Endothelial cell (in vitro differentiated cells): ENCODE measurements at places on chromosomes 5 and 9.

DNA sequence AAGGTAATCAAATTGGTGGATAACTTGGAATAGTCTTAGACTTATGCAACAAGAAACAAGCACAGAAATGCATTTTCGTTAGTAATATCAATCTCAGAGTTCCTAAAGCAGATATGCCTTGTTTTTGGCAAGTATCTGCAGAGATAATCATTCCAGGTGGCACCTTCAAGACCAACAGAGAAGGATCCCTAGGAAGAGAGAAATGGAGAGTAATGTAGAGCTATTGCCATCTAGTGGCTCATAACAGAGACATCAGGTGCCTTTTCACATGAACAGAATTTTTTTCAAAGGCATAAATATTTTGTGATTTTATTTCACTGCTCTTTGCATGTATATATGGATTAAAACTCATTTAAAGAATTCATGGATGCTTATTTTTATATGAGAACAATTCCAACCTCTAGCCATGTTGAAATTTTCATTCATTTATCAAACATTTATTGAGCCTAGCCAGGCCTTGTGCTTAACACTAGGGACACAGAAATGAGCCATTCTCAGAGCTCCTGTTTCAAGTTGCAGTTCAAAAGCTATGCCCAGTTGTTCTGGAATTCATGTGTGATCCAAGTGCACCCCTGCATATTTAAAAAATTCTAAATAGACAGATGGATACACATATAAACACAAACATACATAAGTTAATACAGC, 117.5 kb upstream of the OR13F1 start:
- no peaks in the 10 kb centered on the region for H3K36me3 ChIP-seq
- no peak overlapping the region for H3K27ac ChIP-seq
- H3K27me3 ChIP-seq: no peaks in the 10 kb centered on the region
- H3K4me3 ChIP-seq: no peak overlapping the region
- no peak for DNase-seq
- peaks cover 7% of the 10 kb centered on the region for H3K4me1 ChIP-seq

- no peak for DNase-seq
- peaks cover 5% of the 10 kb centered on the region for H3K27me3 ChIP-seq
- H3K4me1 ChIP-seq: no peaks in the 10 kb centered on the region
- peaks cover 6% of the 10 kb centered on the region for H3K36me3 ChIP-seq
Measured at GRCh38 chr9:130288926-130289690, 23.5 kb downstream of the HMCN2 start.

- H3K27ac ChIP-seq: no peak overlapping the region
- H3K36me3 ChIP-seq: no peaks in the 10 kb centered on the region
- DNase-seq: no peak
- H3K27me3 ChIP-seq: peaks cover 9% of the 10 kb centered on the region
- H3K4me3 ChIP-seq: no peak overlapping the region
Measured at GRCh38 chr5:10310066-10310779, 2.5 kb upstream of the CMBL start.

DNA sequence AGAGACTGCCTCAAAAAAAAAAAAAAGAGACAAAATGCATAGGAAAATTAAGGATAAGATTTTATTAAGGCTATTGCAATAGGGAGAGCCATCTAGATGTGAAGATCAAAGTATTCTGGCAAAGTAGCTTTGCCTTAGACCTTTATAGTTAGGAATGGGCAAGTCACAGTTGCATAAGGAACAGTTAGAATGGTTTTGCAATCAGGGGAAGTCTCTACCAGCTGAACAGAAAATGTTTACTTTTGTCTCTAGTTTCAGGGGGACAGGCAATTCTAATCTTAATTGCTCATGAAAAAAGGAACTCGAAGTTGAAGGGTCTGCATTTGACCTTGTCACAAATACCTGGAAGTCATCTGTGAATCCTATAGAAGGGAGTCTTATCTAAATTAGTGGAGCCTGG, 13.1 kb upstream of the ATP6V1G1 start:
- DNase-seq: no peak
- no peak overlapping the region for H3K4me3 ChIP-seq
- peaks cover 3% of the 10 kb centered on the region for H3K27me3 ChIP-seq
- no peak overlapping the region for H3K27ac ChIP-seq
- no peaks in the 10 kb centered on the region for H3K4me1 ChIP-seq

- H3K4me3 ChIP-seq: no peak overlapping the region
- H3K4me1 ChIP-seq: no peaks in the 10 kb centered on the region
- no peak overlapping the region for H3K27ac ChIP-seq
- no peak for DNase-seq
- H3K36me3 ChIP-seq: no peaks in the 10 kb centered on the region
Measured at GRCh38 chr5:144328980-144329379, 158.3 kb downstream of the KCTD16 start.

DNA sequence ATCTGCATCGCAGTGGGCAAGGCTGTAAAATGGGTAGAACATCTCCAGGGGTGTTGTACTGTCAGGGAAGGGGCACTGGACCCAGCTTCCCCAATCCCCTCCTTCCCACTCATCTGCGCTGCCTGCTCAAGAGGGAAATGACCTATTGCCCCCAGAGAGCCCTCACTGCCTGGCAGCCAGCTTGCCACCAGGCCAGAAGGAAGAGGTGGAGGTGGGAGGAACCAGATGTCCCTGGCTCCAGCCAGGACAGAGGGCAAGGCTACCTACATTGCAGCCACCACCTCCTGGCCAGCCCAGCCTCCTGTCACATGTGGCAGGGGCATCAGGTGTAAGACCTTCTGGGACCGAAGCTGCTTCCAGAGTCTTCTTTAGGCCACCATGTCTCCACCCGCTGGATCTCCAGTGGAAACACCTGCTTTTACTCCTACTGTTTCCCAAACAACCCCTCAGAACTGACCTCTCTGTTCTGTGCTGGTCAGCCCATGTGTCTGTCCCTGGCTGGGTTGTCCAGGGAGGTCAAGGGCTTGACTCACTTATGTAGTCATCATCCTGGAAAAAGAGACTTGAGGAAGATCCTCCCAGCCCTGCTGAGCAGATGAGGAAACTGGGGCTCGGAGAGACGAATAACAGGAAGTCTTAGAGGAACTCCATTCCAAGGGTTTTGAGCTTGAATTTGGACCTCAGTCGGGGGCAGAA, 42.3 kb downstream of the JADE2 start:
- H3K36me3 ChIP-seq: peaks cover 8% of the 10 kb centered on the region
- DNase-seq: no peak
- peaks cover 17% of the 10 kb centered on the region for H3K27me3 ChIP-seq
- H3K4me1 ChIP-seq: peaks cover 33% of the 10 kb centered on the region
- H3K27ac ChIP-seq: peak overlapping the region; percentile 73

- no peaks in the 10 kb centered on the region for H3K4me1 ChIP-seq
- DNase-seq: no peak
- no peak overlapping the region for H3K4me3 ChIP-seq
- H3K27ac ChIP-seq: no peak overlapping the region
Measured at GRCh38 chr5:132506094-132506692, 15.6 kb upstream of the IRF1 start.

GRCh38 chr5:35369965-35370790, 139.9 kb upstream of the PRLR start:
- H3K36me3 ChIP-seq: no peaks in the 10 kb centered on the region
- DNase-seq: peak; percentile 6
- no peak overlapping the region for H3K27ac ChIP-seq
- no peak overlapping the region for H3K4me3 ChIP-seq
- no peaks in the 10 kb centered on the region for H3K4me1 ChIP-seq

- H3K36me3 ChIP-seq: peaks cover 7% of the 10 kb centered on the region
- no peak overlapping the region for H3K27ac ChIP-seq
- no peak overlapping the region for H3K4me3 ChIP-seq
- H3K27me3 ChIP-seq: peaks cover 3% of the 10 kb centered on the region
- no peaks in the 10 kb centered on the region for H3K4me1 ChIP-seq
Measured at GRCh38 chr9:99038484-99038820, 66.5 kb upstream of the TGFBR1 start.

- H3K36me3 ChIP-seq: peaks cover 4% of the 10 kb centered on the region
- DNase-seq: no peak
- H3K4me3 ChIP-seq: no peak overlapping the region
- H3K27ac ChIP-seq: no peak overlapping the region
- H3K4me1 ChIP-seq: peaks cover 2% of the 10 kb centered on the region
Measured at GRCh38 chr9:130167927-130168326, 4.3 kb upstream of the NCS1 start.

- no peaks in the 10 kb centered on the region for H3K4me1 ChIP-seq
- H3K36me3 ChIP-seq: no peaks in the 10 kb centered on the region
Measured at GRCh38 chr5:106019261-106019660, 1651.5 kb downstream of the EFNA5 start.

DNA sequence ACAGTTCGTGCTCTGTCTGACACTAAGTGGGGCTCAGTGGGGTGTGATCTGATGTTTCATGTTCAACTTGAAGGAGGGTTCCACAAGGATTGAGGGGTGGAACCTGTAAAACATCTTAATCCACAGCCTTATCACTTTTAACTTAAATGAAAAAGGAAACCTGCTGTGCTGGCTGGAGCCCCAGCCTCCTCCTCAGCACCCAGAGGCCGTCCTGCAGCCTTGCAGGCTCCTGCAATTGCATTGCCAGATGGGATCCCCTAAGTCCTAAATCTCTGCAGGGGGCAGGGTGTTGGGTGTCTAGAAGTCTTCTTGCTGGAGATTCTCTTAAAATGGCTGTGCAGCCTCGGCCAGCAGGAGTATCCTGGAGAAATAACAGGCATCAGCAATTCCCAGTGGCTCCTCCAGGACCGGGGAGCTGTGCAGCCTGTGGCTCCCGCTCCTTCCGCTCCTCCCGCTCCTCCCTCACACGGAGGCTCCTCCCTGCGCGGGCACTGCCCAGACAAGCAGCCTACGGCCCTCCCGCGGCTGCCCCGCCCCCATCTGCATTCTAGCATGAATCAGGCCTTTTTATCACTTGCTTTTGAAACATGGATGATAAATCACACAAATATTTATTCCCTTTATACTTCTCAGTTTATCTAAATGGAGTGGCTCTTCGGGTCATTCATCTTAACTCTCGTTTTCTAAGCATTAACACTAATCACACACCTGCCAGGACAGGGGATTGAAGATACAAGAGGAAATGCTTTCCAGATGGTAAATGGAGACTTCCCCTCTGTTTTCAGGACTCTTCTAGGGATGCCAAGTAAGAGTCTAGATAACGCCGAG, 131.0 kb downstream of the ADAMTS16 start:
- peaks cover 4% of the 10 kb centered on the region for H3K36me3 ChIP-seq
- no peak overlapping the region for H3K4me3 ChIP-seq
- peaks cover 4% of the 10 kb centered on the region for H3K27me3 ChIP-seq
- H3K4me1 ChIP-seq: peaks cover 4% of the 10 kb centered on the region

- H3K27ac ChIP-seq: no peak overlapping the region
- H3K4me3 ChIP-seq: no peak overlapping the region
- DNase-seq: no peak
- H3K27me3 ChIP-seq: no peaks in the 10 kb centered on the region
- no peaks in the 10 kb centered on the region for H3K36me3 ChIP-seq
Measured at GRCh38 chr5:36228505-36228904, 13.2 kb downstream of the NADK2 start.

DNA sequence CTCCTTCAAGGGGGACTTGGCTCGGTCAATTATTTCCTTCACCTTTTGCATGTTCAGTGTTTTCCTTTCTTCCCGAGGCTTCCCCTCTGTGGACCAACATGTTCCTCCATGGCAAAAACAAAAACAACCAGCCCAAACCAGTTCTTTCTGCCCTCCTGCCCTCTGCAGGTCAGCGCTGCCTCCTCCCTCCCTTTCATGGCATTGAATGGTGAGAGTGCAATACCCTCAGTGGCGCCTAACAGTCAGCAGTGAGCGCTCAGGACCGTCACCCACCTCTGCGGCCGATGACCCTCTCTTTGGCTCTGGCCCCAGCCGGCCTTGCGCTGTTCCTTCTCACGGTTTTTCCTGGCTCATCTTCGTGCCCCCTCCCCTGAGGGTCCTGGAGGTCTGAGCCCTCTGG, 34.4 kb upstream of the GNE start:
- H3K4me3 ChIP-seq: no peak overlapping the region
- peaks cover 2% of the 10 kb centered on the region for H3K27me3 ChIP-seq
- H3K36me3 ChIP-seq: no peaks in the 10 kb centered on the region
- H3K27ac ChIP-seq: no peak overlapping the region

- no peak overlapping the region for H3K4me3 ChIP-seq
- H3K36me3 ChIP-seq: no peaks in the 10 kb centered on the region
- H3K27ac ChIP-seq: no peak overlapping the region
Measured at GRCh38 chr5:159342840-159343239, 12.6 kb upstream of the IL12B start.

GRCh38 chr9:104240890-104241289, 146.8 kb downstream of the SMC2 start:
- no peak overlapping the region for H3K4me3 ChIP-seq
- no peak for DNase-seq

DNA sequence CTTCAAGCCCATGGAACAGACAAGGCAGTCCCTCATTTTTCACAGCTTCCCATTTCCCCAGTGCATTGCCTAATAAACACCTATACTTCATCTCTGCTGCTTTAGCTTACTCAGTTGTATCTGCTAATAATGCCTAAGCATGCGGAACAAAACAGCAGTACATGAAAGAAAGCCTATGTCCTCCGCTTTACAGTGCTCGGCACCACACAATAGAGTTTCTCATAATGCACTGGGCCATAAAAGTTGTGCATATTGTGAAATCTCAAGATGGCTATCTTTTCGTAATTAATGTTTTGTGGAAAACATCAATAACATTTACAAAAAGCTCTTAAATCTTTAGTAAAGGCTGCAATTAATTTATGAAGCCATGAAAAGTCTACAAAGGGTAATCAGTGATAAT, 69.3 kb downstream of the DENND1A start:
- no peaks in the 10 kb centered on the region for H3K27me3 ChIP-seq
- no peaks in the 10 kb centered on the region for H3K36me3 ChIP-seq
- DNase-seq: no peak
- no peak overlapping the region for H3K27ac ChIP-seq

DNA sequence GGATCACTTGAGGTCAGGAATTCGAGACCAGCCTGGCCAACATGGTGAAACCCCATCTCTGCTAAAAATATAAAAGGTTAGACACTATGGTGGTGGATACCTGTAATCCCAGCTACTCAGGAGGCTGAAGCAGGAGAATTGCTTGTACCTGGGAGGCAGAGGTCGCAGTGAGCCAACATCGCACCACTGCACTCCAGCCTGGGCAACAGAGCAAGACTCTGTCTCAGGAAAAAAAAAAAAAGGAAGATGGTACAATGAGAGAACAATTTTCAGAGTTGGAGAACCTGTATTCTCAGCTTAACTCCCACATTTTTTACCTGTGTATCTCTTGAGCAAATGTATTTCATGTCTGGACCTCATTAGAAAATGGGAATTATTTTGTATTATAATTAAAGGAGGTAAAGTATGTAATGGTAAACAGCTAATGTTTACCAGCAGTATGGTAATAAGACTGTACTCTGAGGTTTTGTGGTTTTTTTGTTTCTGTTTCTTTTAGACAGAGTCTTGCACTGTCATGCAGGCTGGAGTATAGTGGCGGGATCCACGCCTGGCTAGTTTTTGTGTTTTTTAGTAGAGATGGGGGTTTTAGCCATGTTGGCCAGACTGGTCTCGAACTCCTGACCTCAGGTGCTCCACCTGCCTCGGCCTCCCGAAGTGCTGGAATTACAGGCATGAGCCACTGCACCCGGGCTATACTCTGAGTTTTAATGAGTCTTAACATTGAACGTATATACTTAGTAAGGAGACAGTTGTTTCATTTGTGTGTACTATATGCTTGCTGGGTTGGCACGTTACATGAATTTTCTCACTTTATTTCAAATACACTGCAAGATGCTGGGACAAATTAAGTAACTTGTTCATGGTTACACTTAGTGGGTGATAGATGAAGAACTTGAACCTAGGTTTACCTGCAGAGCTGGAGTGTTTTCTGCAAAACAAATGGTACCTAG, 16.2 kb downstream of the UHRF2 start:
- no peak for DNase-seq
- H3K4me3 ChIP-seq: no peak overlapping the region
- peaks cover 2% of the 10 kb centered on the region for H3K27me3 ChIP-seq
- no peak overlapping the region for H3K27ac ChIP-seq

- H3K27me3 ChIP-seq: peaks cover 6% of the 10 kb centered on the region
- H3K36me3 ChIP-seq: peaks cover 14% of the 10 kb centered on the region
- DNase-seq: no peak
- peak overlapping the region; percentile 90 for H3K27ac ChIP-seq
- H3K4me3 ChIP-seq: peak overlapping the region; percentile 95
Measured at GRCh38 chr9:86281593-86282076, 703 bp downstream of the ISCA1 start.
